H1 (cell line): ENCODE measurements at places on chromosomes 3 and 15.

DNA sequence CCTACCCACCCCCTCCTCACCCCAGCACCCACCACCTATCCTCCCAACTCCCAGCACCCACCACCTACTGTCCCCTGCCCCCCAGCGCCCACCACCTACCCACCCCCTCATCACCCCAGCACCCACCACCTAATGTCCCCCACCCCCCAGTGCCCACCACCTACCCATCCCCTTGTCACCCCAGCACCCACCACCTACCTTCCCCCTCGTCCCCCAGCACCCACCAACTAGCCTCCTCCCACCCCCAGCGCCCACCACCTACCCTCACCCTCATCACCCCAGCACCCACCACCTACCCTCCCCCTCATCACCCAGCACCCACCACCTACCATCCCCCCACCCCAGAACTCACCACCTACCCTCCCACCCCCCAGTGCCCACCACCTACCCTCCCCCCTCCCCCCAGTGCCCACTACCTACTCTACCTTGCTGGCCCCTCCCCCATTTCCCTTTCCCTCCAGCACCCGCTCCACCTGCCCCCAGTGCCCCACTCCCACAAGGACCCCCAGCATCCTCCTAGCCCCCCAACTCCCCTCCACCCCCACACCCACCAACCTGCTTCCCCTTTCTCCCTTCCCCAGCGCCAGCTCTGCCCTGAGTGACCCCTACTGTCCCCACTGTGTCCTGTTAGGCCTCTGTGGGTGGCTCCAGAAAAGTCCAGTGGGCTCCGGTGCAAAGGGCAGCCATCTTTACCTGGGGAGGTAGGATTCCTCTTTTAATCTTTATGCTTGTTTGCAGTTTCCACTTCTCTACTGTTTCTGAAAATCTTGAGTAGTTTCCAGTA is 1.2 kb downstream of the UROC1 start:
- DNase-seq: no peak

- no peak for DNase-seq
Measured at GRCh38 chr15:43414196-43414595, 43.3 kb downstream of the TUBGCP4 start.

DNA sequence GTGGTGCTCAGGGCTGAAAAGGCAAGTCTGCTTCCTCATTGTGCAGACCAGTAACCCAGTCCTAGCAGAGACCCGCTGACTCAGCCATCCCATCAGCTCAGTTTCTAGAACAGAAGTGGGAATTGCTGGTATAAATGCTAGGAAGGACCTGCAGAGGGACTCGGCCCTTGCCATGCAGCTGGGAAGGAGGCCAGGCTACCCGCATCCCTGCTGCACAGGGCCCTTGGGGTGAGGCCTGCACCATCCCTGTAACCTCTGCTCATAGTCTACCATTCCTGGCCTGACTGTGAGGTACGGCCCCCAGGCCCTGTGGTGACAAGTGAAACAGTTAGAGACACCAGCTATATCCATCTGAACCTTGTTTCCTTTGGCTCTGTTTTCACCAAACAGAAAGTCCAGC is 23.5 kb downstream of the RAB6B start:
- no peak for DNase-seq

GRCh38 chr3:152564459-152564858 is 270.5 kb upstream of the P2RY1 start:
- DNase-seq: no peak

- DNase-seq: no peak
Measured at GRCh38 chr3:170465955-170466354, 47.3 kb downstream of the CLDN11 start.

- DNase-seq: no peak
Measured at GRCh38 chr3:59186725-59187124, 136.9 kb upstream of the CFAP20DC start.

DNA sequence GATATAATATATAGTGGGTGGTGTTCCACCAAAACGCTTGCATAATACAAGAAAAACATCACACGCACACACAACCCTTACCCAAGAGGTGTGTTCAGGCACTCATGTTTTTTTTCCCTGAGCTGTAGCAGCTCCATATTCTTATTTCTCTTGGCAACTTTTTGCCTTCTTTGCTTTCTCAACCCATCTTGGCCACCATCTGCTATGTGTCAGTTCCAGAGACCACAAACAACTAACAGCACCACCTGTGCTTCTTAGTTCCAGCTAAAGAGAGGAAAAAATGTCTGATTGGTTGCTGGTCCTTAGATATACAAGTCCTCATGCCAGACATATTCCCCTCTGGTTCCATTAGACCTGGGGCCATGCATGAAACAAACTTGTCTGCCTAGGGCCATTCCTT is 11.9 kb downstream of the ACTC1 start:
- no peak for DNase-seq

DNA sequence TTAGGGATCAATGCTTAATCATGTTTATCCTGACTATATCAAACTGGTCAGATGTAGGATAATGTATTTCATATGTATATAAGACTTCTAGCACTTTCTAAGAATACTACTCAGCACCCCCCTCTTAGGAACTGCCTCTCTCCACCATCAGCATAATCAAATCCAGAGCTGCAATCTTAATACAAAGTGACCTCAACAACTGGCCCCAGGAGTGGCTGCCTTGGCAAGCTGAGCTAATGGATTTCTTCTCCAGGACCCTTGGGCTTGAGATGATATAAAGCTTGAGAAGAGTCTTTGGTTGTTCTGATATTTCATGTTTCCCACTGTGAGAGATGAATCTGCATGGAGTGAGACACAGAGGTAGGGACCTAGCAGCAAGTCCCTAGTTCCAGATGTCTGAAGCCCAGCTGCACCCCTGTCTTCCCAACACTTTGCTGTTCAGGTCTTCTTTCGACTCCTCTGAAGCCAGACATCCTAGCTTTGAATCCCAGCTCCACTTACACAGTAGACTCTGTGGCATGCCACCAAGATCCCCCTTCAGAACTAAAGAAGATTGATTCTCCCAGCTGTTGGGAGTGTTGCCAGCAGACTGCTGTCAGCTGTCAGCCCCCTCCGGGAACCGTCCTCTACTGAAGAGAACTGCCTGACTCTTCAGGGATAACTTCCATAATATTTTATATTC is 309.3 kb upstream of the UBE2E2 start:
- DNase-seq: no peak

GRCh38 chr15:78007964-78008886 is 69.3 kb downstream of the TBC1D2B start:
- DNase-seq: no peak

DNA sequence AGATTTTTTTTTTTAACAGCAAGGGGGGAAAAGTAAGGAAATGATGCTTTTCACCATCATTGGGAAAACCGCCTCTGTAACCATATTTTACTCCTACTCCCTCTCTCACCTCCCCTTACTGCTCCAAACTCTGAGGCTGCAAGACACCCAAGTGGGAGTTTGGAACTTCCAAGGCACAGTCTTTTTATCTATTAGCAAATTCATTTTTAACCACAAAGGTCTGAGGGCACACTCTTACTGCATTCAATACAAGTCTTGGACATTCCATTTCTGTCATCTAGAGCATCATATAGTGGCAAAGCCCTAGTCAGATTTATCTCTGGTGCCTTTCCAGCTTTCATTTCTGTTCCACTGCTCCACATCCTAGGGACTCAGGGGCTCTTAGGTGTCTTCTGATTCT is 13.2 kb downstream of the FAM162A start:
- no peak for DNase-seq

- DNase-seq: no peak
Measured at GRCh38 chr3:195757438-195757770, 36.6 kb downstream of the MUC20 start.

- no peak for DNase-seq
Measured at GRCh38 chr15:33080006-33080405, 114.5 kb downstream of the FMN1 start.

DNA sequence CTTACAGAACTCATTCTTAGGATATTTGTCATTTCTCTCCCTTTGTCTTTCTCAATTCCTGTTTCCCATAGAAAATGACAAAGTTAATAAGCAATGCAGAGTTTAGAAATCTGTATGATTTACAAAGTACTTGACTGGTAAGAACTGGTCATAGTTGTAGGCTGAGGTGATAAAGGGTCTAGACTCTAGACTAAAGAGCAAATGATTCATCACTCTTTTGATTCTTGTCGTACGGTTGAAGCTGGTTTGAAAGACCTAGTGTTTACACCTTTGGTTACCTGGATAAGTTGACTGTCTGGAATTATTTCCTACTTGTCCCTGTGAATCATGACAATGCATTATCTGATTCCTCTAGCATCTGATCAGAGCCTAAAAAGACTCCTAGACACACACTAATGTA is 58.9 kb upstream of the TP63 start:
- DNase-seq: no peak

DNA sequence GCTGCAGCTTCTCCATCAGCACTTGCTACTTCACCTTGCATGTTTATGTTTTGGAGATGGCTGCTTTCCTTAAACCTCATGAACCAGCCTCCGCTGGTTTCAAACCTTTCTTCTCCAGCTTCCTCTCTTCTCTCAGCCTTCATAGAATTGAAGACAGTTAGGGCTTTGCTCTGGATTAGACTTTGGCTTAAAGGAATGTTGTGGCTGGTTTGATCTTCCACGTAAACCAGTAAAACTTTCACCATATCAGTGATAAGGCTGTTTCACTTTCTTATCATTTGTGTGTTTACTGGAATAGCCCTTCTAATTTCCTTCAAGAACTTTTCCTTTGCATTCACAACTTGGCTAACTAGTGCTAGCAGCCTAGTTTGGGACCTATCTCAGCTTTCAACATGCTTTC is 11.7 kb upstream of the GNAT1 start:
- no peak for DNase-seq
